ENCODE measurements at places on chromosomes 12 and 14. TPM values are rescaled to one million over a fixed set of nuclear protein-coding genes. Genes with fewer than 3 reads are reported as not detected.
A peak's percentile ranks its signal among the peaks of the same experiment; 100 is the strongest.

DNA sequence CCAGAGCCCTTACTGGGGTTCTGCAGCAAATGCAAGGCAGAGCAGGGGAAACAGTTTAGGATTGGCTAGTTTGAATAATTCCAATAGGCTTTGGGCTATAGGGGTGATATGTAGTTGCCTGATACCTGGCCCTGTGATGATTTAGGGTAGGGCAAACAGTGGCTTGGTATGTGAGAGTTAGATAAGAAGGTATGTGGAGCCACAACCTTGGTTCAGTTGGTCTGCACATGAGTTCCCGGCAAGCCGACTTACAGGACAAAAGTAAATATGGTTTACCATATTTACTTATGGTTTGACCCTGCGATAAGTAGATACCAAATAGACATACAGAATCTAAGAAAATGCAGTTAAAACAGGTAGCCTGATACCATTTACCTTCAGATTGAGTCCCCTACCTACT is 8.3 kb upstream of the CAPRIN2 start:
- DNase-seq, result no peak

DNA sequence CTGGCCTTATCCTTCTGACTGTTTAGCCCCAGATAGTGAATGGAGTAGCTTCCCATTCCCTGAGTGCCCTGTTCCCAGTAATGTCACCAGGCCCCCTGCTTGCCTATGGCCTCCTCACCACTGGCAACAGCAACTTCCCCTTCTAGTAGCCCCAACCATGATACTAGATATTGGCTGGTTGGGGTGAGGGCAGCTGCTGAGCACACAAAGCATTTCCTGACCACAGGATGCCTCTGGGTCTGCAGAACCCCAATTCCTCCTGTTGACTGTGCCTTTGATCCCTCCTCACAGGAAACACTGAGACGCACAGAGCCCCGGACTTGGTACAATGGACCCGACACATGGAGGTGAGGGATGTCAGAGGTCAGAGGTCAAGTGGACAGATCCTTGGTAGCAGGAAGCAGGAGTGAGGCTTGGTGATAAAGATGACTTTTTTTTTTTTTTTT is 597 bp downstream of the SOAT2 start:
- no peak for DNase-seq

DNA sequence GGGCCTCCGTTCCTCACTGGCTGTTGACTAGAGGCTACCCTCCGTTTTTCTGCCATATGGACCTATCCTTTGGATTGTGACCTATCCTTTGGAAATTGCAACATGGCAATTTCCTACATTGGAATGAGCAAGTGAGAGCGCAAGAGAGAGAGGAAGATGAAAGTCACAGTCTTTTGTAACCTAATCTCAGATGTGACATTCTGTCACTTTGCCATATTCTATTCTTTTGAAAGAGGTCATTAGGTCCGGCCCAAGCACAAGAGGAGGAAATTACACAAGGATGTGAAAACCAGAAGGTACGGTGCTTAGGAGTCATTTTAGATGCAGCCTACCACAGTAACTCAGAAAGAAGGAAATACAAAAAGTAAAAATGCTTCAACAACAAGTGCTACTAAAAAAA is 47.3 kb upstream of the SRP54 start:
- DNase-seq, result no peak

- no peak for DNase-seq
Measured at GRCh38 chr14:52918486-52918885, 32.4 kb downstream of the FERMT2 start.

Gene ABCD2
- 4.6 TPM for total RNA-seq

DNA sequence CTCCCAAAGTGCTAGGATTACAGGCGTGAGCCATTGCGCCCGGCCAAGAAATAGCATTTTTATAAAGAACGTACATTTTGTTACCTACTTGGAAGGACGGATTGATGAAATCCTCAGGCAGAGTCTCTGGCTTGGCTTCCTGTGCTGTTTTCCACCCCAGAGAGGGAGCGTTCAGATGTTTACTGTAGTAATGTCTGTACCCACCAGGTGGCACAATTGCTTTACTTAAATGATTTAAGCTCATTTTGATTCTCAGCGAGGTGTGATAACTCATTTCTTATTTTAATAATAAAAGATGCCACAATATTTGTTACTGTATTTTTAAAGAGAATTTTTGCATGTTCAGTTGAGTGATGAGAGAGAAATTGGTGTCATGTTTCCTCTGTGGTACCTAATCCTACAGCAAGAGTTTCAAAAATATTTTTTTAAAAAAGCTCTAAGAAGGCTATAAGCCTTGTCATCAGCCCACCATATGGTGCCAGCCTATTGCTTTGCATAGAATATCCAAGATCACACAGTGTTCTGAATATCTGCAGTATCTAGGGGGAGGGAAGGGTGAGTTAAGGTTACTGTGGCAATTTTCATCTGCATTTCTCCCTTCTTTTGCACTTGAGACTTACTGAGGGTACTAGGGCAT is 82.6 kb upstream of the TRAF3 start:
- DNase-seq, result peak; percentile 67

Gene WNT1
- total RNA-seq, result not detected

Gene KLRK1
- 7.6 TPM for total RNA-seq

Gene RHEBL1
- not detected for total RNA-seq

DNA sequence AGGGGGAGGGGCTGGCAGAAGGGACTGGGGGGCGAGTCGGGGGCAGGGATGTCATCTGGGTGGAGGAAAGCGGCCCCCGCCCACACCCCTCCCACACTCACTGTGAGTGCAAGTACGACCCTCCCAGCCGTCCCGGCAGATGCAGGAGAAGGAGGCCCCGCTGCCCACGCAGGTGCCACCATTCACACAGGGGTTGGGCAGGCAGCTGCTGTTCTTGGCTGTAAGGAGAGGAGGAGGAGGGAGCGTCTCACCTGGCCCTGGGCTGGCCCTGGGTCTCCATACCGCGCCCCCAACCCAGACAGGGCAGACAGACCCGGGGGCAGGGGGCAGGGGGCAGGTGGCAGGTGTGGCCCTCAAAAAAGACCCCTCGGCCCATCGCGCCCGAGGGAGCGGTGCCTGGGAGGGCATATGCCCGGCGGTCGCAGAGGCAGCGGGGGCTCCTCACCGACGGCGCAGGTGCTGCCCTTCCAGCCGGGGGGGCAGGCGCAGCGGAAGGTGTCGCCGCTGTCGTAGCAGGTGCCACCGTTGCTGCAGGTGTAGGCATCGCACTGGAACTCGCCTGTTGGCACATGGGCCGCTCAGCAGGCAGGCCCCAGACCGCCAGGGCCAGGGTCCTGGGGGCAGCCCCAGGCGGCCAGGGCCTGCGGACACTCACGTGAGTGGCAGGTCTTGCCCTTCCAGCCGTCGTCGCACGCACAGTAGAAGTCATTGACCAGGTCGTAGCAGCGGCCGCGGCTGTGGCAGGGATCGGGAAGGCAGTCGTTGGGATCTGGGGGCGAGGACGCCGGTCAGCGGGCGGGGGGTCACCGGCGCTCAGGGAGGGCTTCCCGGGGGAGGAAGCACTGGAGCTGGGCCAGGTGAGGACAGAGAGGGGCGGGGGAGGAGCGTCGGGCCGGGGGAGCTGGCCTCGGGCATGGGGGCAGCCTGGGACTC is 20.6 kb downstream of the JAG2 start:
- DNase-seq, result no peak

Gene ARMH4
- total RNA-seq, result 2.9 TPM

GRCh38 chr12:74490390-74491064 is 47.1 kb upstream of the ATXN7L3B start:
- no peak for DNase-seq

Gene TTC6
- total RNA-seq, result 21.3 TPM

- no peak for DNase-seq
Measured at GRCh38 chr14:75223664-75224154, 47.3 kb upstream of the TMED10 start.

Gene LRP1
- total RNA-seq, result 180 TPM

GRCh38 chr14:97975962-97976361 is 1178.8 kb downstream of the VRK1 start:
- no peak for DNase-seq

Gene IFNG-AS1
- total RNA-seq, result 0.49 TPM

Gene RFX4
- not detected for total RNA-seq

DNA sequence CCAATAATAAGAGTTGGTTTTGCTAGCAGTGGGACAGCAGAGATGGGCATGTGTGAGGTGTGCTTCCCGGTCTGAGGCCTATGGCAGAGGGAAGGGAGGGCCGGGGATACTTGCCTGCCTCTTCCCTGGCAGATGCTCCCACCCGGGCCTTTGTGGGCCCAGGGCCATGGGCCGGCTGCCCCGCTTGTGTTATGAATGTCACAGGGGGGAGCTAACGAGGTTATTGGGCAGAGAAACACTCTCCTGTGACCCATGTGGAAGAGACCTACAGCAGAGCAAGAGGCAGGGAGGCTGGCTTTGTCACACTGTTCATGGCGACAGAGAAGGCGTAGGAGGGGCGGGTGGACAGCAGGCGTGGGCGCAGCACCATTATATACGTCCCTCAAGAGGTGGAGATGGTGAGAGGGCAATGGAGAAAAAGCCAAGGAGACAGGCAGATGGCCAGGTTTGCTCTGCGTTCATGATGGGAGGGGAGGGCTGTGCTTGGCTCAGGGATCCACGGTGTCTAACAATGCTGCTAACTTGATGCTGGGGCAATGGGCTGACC is 13.3 kb downstream of the CCND2 start:
- no peak for DNase-seq

- DNase-seq, result no peak
Measured at GRCh38 chr14:102916347-102917055, 6.0 kb upstream of the AMN start.

GRCh38 chr12:104222976-104223375 is 7.4 kb downstream of the TXNRD1 start:
- no peak for DNase-seq

- DNase-seq, result no peak
Measured at GRCh38 chr14:63182968-63183367, 21.3 kb upstream of the RHOJ start.

GRCh38 chr12:40013847-40014246 is 92.0 kb downstream of the SLC2A13 start:
- no peak for DNase-seq

DNA sequence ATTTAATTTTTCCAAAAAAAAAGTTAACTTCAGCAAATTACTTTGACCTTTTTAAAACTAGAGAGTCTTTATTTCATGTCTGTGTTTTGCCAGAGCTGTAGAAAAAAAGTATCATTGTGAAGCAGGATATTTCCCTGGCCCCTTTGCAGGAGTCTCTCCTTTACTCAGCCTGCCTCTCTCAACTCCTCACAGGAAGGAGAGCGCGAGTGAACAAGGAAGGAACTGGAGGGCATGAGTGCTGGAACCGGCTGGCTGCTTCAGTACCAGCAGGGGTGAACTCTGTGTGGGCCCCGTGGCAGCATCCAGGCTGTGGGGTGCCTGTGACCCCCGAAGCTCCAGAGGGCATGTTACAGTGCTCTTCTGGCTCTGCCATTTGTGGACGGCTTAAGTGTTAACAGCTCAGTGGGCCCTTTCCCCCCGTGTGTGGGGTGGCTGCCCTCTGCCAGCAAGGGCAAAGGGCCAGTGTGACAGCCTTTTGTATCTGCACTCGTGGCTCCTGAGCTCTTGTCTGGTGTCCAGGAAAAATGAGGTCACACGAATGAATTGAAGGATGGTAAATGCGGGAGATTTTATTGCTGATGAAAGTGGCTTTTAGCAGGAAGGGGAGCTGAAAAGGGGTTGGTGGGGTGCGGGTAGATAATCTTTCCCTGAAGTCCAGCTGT is 76.6 kb upstream of the KCNH3 start:
- no peak for DNase-seq

DNA sequence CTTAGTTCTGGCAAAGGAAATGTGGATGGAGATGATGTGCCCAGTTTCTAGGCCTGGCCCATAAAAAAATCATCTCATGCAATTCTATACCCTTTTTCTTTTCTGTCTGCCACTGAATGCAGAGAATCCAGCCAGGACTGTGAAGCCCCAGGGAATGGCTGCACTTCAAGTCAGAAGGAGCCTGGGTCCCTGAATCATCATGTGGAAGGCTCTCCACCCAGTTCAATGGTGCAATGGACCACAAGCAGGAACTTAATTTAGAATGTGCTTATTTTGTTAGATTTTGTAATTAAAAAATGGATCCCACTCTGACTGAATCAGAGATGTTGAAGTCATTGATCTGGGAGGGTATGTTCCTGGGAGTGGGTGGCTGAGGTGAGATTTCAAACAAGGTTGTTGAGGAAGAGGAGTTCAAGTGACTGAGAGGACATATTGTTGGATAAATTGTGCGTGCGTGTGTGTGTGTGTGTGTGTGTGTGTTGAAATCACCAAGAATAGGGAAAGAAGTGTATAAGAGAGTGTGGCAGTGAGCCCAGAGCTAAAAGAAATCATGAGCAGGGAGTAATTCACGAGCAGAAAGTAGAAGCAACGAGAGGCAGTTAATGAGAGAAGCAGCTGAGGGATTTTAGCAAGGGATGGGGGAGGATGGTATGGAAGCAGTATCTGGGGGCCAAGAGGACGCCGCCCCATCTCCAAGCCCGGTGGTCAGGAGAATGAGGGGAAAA is 125.4 kb downstream of the TMX1 start:
- DNase-seq, result no peak

Gene TAS2R10
- total RNA-seq, result 0.62 TPM

Gene GSC
- not detected for total RNA-seq

All from ureter (tissue), 1 donor.